AG09319 (cell line): ENCODE measurements at places on chromosomes 7 and 10.

DNA sequence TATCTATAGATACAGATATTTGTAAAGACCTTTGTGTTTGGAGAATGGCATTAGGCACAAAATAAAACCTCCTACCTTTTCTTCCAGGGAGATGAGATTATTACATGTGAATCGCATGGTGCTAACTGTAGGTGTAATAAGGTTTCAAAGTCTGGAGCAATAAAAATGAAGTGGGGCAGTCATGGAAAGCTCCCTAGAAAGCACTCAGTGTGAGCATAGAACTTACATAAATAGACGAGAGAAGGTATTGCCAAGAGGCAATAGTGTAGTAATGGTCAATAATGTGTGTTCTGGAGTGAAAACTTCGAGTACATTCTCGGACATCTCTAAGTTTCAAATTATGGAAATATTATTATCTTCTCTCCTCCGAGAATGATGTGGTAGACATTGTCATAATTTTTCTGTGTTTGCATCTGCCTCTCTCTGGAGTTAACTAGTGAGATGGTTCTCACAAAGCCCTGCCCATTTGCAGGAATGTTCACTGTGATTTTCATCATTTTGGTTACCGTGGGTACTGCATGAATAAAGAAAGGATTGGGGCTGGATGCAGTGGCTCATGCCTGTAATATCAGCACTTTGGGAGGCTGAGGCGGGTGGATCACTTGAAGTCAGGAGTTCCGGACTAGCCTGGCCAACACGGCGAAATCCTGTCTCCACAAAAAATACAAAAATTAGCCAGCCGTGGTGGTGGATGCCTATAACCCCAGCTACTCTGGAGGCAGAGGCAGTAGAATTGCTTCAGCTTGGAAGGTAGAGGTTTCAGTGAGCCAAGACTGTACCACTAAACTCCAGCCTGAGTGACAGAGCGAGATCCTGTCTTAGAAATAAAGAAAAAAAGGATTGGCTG is 10.6 kb downstream of the VIM start:
- DNase-seq: peak; percentile 79

GRCh38 chr7:37718585-37718984 is 35.0 kb downstream of the GPR141 start:
- DNase-seq: no peak

- no peak for DNase-seq
These were observed 111.3 kb downstream of the ELFN1 start for GRCh38 chr7:1781369-1781768.

DNA sequence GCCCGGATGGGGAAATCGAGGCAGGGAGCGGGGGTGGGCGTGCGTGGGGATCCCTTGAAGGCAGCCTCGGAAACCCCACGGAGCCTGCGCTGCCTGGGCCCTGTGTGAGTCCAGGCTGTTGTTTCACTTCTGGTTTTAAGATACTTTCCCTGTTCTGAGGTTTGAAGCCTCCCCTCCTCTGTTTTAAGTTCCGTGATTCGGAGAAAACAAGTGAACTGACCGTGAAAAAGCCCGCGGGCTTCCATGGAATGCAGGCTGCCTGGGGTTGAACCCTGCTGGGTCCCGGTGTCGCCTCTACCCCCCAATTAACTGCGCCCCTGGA is 401 bp downstream of the LRRC27 start:
- no peak for DNase-seq

DNA sequence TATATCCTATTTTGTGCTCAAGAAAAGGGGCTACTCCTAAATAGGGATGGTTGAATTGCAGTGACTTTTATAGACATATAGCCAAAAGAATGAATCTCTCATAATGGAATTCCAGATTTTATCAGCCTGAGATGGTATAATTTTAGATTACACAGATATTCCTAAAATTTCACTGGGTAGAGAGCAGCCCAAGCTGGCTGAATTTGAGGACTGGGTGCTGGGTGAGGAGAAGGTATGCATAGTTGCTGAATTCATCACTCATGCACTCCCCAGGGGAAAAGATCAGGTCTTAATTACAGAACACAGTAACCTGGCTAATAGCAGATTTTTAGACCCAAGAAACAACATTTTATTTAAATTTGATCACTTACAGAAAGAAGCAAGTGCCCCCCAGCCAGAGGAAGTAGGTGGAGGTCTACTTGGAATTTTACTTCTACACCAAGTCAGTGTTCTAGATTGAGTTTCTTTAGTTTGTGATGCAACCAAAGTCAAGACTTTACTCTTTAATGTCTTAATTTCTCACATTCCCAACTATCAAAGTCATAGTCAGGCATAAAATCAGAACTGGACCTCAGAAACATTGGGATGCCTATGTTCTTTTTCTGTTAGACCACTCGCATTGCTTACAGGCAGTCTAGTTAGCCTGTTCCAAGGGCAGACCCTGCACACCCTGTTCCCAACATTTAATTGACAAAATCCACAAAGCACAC is 337.4 kb upstream of the PODXL start:
- DNase-seq: no peak
